ENCODE measurements at places on chromosomes 7 and 10.

DNA sequence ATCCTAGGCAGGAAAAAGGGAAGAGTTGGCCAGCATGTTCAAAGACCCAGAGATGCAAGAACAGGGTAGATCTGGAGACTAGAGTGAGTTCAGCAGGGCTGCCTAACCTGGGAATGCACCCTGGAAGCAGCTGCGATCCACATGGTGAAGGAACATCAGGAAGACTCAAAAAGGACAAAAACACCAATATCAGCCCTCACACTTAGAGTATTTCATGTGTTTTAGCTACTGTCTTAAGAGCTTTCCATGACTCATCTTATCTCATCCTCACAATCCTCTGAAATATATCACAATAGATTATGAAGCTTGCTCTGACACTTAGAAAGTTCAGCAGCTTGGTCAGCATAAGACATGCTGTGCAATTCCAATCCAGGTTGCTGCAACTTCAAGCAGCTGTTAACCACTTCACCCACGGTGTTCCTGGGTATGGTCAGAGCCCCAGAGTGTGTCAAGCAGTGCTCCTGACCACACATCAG is 380.9 kb downstream of the PARD3 start:
- DNase-seq = no peak

DNA sequence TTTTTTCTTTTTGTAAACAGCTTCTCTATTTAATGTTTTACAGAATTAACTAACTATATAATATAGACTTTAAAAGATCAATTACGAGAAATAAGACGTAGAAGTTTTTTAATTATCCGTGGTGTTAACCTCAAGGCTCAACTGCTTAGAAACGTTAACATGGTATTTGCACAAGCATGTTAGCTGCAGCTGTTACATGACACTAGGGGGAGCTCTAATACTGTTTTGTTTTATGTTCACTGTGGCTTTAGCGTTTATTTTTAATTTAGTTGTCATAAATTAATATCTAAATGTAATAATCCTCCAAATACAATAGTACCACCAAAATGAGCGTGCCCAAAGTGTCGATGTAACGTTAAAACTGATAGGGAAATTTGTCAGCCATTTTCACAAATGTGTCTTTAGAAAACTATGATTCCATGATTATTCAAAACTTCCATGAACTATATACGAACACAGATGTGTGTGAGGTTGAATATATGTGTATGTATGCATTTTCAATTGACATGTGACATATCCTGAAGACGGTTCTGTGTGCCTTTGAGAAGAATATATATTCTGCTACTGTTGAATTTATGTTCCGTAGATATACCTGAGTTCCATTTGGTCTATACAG is 828.8 kb upstream of the MBL2 start:
- no peak for DNase-seq

GRCh38 chr7:139681463-139681755 is 96.4 kb downstream of the HIPK2 start:
- DNase-seq = no peak

DNA sequence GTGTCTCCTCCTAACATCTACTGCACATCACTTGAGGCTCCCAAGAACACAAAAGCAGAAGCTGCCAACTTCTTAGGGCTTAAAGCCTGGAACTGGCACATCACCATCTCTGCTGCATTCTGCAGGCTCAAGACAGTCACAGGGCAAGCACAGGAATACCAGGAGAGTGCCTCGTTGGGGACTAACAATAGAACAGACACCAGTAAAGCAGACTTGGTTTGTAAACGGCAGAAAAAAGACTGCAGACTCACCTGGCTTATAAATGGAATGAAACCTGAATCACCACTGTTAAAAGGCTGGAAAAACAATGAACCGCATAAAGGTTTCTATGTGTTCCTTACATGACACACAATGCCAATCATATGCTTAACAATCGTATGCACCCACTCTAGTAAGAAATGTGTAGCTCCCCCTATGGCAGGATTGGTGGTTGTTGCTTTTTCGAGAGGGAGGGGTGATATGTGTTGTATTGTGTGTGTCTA is 12.8 kb downstream of the RHEB start:
- DNase-seq = no peak

DNA sequence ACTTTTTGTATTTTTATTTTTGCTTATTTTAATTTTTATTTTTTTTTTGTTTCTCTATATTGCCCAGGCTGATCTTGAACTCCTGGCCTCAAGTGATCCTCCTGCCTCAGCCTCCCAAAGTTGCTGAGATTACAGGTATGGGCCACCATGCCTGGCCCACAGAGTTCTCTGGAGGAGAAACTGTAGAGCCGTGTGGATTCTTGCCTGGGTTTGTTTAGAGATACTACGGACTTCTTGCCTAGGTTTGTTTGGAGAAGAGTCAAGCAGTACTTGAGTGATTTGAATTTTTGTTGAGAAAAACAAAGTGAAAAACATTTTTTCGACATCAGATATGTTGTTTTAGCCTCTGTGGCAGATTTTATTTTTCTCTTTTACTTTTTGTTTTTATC is 99.0 kb downstream of the CAMK1D start:
- DNase-seq = no peak

DNA sequence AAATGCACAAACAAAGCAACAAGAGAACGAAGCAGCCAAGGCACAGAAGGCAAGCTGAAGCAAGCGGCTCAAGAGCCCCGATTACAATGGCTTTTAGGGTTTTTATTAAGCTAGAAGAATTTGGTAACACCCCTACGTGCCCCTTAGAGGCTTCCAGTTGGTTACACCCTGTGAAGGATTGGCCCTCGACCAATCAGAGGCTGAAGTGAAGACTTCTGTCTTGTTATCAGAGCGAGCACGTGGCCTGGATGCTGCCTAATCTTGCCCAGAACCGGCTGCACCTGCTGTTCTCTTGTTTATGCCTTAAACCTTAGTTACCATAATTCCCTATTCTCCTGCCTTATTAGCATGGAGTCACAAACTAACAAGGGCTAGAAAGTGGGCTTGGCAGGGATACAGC is 21.4 kb downstream of the KCNK18 start:
- DNase-seq = no peak
